ENCODE measurements at places on chromosomes 13 and 19. TPM values are rescaled to one million over a fixed set of nuclear protein-coding genes. Genes with fewer than 3 reads are reported as not detected.

The ACTMAP gene
- 12.4 TPM for total RNA-seq

The DLEU7 gene
- not detected for total RNA-seq

The CCL25 gene
- total RNA-seq = not detected

The PSG4 gene
- total RNA-seq = not detected

The CGB3 gene
- total RNA-seq = not detected

The ODAD3 gene
- not detected for total RNA-seq

The CYP4F2 gene
- 8.5 TPM for total RNA-seq

The INSL3 gene
- not detected for total RNA-seq

The ZNF793 gene
- 2.6 TPM for total RNA-seq

The HS6ST3 gene
- total RNA-seq = 0.08 TPM

The PRDX2 gene
- total RNA-seq = 298 TPM

The ZNF585A gene
- 7.6 TPM for total RNA-seq

DNA sequence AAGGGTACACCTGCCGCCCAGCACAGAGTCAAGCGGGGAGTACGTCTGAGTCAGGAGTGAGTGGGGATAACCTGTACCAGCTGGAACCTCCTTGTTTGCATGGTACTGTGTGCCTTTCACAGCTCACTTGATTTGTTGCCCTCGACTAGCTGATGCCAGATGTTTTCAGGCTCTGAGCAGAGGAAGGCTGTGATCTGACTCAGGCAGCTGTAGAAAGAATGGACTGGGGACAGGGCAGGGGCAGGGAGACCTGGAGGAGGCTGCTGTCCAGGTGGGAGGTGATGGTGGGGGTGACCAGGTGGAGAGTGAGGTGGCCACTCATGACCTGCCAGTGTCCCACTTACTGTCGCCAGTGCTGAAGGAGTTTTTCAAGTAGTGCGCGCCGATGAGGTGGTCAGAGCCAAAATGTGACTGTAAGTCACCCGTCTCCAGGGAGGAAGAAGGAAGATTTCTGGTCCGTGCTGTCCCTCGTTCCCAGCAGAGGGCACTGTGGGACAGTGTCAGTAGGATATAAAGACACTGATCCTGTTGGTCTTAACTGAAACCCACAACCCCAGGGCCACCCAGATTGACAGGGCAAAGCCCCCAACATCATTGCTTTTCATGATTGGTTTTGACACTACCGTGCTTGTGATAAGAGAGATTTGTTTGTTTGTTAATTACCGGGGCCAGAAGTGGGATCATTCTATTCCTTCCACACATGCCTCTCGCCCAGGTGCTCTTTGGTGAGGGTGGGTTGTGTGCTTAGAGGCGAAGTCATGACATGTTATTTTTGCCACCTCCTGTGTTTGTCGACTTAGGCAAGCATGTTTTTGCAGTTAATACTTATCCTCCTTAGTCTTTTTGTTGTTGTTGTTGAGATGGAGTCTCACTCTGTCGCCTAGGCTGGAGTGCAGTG is 128.4 kb downstream of the DPF1 start:
- peak; percentile 79 for DNase-seq

GRCh38 chr13:24036115-24036514 is 124.4 kb upstream of the SPATA13 start:
- DNase-seq = no peak

- no peak for DNase-seq
Measured at GRCh38 chr19:46025835-46026234, 3.0 kb upstream of the PGLYRP1 start.

- DNase-seq = no peak
Measured at GRCh38 chr13:110330491-110331011, 23.5 kb downstream of the COL4A2 start.

GRCh38 chr13:31627097-31627845 is 112.1 kb upstream of the RXFP2 start:
- no peak for DNase-seq

GRCh38 chr13:33004511-33004910 is 11.7 kb upstream of the KL start:
- DNase-seq = no peak

DNA sequence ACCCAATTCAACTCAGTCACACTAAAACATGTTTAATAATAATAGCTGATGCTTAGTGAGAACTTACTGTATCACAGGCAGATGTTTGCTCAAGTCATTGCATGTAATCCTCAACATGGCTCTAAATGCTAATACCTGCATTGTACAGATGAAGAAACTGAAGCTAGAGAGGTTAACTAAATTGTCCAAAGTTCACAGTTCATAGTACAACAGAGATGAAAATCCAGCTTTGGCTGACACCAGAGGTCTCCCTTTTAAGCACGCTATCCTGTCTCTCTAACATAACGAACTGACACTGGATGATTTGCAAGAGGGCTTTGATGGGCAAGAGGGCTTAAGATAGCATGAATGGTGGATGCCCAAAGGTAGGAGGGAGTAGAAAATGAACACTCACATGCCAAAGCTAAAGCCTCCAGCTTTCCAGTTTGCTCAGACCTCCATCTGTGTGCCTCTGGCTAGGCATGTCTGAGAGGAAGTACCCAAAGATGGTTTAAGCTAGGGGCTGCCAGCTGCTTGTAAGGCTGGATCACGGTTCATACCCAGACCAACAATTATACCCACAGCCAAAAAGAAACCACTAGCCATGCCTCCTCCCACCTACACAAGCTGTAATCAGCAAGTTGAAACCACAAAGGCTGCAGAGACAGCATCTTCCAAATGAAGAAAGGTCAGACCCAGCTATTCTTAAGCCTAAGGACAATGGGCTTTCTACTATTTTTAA is 196.9 kb upstream of the UBL3 start:
- no peak for DNase-seq

DNA sequence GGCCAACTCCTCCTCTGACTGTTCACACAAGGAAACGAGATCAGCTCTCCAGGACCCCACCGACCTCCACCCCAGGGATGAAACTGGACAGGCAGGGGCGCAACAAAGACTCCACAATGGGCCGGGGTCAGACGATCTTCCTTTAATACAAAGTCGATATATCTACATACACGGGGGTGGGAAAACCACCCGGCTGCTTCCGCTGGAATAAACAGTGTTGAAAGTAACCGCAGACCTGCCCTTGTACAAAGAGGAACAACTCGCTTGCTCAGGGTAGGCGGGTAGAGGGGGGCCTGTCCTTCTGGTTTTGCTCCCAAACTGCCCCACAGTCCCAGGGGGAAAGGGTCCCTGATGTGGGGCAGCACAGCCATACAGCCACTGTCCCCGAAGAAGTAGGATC is 135.2 kb downstream of the PTPRS start:
- DNase-seq = no peak

GRCh38 chr19:53879140-53880081 is 2.6 kb upstream of the PRKCG start:
- peak; percentile 83 for DNase-seq

DNA sequence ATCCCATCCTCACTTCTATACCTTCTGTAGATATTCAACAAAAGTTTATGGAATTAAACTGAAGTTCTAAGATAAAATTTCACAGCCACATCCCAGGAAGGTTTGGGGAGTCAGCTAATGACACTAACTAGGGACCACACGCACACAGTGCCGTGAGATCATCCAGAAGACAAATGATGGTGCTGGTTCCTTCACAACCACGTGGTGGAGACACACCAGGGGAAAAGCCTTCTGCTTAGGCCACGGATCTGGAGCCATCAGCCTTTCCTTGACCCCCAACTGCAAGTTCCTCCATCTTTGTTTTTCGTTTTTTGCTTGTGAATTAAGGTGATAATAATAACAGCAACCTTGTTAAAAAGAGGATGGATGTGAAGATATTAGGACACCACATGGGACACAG is 241.6 kb upstream of the MAB21L1 start:
- no peak for DNase-seq

- no peak for DNase-seq
Measured at GRCh38 chr13:45779901-45780300, 71.7 kb downstream of the SIAH3 start.

- DNase-seq = no peak
Measured at GRCh38 chr13:76894401-76895110, 8.4 kb upstream of the KCTD12 start.

DNA sequence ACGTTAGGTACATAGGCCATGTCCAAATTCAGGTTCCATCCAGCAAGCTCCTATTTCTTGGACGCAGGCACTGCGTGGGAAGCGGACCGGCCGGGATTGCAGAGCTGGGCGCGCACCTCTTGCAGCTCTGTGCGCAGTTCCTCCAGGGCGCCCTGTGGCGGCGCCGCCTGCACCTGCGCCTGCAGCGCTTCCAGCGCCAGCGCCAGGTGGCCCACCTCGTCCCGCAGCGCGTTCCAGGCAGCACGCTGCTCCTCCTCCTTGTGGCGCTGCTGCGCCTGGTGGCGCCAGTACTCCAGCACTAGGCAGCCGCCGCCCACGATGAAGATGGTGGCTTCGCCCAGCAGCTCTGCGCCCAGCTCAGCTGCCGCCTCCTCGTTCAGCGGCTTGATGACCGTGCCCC is 31.1 kb downstream of the OPA3 start:
- DNase-seq = peak; percentile 81

DNA sequence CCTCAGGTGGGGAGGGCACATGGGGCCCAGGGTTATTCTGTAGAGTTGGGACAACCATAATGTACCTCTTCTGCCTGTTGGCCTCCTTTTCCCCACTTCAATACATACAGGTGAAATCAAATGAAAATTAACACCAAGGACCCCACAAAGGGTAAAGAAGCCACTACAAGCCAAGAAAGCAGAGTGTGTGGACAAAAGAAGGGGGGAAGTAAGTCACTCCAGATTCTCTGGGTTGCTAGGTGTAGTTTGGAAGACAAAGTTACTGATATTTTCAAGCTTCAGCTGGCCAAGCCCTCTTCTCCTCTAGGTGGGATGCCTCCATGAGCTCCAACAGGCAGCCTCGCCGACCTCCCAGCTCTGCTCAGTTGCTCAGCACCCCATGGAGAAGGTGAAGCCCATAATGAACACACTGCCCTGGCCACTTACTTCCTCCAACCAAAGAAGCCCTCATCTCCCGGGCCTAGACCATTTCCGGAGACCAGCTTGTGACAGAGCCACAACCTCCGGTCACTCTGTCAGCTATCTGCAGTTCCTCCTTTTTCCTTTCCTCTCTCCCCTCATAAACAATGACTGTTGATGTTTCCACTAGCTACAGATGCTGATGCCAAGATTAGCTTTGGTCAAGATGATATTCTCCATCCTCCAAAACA is 66.8 kb upstream of the MED4 start:
- DNase-seq = no peak

GRCh38 chr13:89401264-89401675 is 1730.1 kb downstream of the SLITRK5 start:
- DNase-seq = no peak

GRCh38 chr13:93674337-93674755 is 447.7 kb downstream of the GPC6 start:
- no peak for DNase-seq

- DNase-seq = peak; percentile 75
Measured at GRCh38 chr19:31349160-31349881, at the start of gene TSHZ3. TSHZ3 (minus strand) TSS chr19:31349436; CDS start chr19:31349219, 217 bp downstream.

GRCh38 chr19:2457394-2458037 is 757 bp upstream of the LMNB2 start:
- no peak for DNase-seq

DNA sequence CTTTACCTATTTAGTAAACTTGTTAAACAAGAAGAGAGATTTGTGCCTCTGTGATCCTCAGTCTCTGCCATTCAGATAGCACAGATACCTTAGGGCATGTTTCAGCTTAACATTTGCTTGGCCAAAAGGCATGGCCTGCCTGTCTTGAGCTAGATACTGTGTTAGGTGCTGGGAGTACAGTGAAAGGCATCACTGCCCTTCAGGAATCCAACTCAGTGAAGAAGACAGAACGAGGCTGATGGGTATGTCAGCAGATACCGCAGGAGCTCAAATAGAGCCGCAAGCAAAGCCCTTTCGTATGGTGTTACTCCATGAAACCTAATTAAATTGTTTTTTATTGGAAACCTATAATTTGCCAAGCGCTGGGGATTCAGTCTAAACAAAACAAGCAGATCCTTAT is 12.9 kb downstream of the ZNF507 start:
- DNase-seq = no peak

All from left colon (tissue), 2 donors.